ENCODE measurements at places on chromosomes 1 and 21. TPM values are rescaled to one million over a fixed set of nuclear protein-coding genes. Genes with fewer than 3 reads are reported as not detected.

OBSCN gene
- total RNA-seq, result 34.2 TPM

TMPRSS15 gene
- not detected for total RNA-seq

CTBS gene
- total RNA-seq, result 11.7 TPM

- no peak for DNase-seq
- H3K4me1 ChIP-seq, result peaks cover 31% of the 10 kb centered on the region
- peaks cover 9% of the 10 kb centered on the region for H3K36me3 ChIP-seq
- H3K4me3 ChIP-seq, result no peak overlapping the region
Observed at GRCh38 chr1:167706931-167707877, 14.6 kb upstream of the MPZL1 start.

DNA sequence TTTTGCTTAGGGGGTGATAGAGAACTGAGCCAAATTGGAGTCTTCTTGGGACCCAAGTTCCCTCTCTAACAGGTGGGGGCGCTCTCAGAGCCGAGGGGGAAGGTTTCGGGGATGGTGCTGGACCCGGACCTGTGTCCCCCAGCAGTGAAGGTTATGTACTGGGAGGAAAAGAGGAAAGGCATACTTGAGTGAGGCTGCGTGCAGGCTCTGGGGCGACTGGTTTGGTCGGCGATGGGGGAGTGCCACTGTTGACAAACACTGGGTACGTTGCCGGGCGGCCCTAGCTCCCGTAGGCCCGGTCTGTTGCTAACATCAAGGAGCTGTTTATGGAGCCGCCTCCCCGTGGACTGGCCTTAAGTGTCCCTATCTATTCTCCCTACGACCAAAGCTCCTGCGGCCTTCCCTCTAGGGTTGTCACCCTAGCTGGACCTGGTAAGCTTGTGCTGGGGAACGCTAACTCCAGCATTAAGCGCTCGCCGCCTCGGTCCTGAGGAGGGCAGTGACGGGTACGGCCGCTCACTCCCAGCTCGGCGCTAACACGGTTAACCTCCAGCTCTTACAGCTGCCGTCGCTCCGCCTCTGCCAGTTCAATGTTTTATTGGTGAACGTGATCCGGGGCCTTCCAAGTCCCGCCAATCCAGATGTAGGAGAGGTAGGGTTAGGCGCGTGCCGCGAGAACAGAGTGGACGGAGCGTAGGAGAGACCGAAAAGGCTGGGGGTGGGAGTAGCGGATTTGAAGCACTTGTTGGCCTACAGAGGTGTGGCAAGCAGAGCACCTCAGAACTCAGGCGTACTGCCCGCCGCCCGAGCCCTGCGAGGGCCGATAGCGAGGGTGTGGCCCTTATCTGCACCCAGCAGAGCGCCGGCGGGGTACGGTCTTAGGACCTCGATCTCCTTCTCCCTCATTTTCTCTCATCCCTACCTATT, at the start of gene PPOX:
Gene PPOX, plus strand, starts transcription at position 685 of the 927 bp plus-strand sequence. CDS start 422 bp downstream, outside the sequence.
- H3K27me3 ChIP-seq, result no peaks in the 10 kb centered on the region
- H3K36me3 ChIP-seq, result peaks cover 8% of the 10 kb centered on the region

DNA sequence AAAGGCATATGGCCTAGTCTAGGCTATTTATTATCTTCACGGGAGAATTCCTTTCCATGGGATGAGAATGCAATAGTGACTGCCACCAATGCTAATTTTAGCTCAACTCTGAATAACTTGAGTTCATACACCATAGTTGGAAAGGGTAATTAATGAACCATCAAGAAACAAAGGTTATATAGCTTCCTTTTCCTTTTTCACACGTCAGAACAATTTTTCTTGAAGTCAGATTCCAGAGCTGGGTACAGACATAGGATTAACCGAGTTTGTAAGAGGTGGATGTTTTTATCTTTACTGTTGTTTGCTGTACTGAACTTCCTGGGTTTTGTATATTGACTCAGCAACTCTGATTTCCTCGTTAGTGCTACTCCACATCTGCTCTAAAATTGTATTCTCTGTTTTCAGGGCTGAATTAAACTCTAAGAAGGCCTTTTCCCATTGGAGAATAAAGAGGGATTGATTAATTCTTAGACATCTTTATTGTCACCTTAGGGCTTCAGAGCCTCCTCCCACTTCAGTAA, 262.0 kb downstream of the NUF2 start:
- no peaks in the 10 kb centered on the region for H3K27me3 ChIP-seq
- no peak overlapping the region for H3K27ac ChIP-seq
- H3K36me3 ChIP-seq, result no peaks in the 10 kb centered on the region
- DNase-seq, result no peak
- H3K4me3 ChIP-seq, result no peak overlapping the region

DNA sequence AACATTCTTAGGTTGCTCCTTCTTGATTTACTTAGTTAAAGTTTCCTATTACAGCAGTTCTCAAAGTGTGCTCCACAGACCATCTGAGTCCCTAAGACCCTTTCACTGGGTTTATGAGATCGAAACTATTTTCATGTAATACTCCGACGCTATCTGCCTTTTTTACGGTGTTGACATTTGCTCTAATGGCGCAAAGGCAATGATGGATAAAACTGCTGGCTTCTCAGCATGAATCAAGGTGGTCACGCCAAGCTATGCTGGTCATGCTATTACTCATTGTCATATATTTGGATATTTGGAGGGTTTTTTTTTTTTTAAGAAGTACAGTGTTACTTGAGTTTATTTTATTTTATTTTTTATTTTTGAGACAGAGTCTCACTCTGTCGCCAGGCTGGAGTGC, 235.1 kb downstream of the KIF26B start:
- no peak for DNase-seq
- peaks cover 2% of the 10 kb centered on the region for H3K4me1 ChIP-seq
- H3K27me3 ChIP-seq, result peaks cover 18% of the 10 kb centered on the region
- H3K27ac ChIP-seq, result no peak overlapping the region
- H3K4me3 ChIP-seq, result no peak overlapping the region

GRCh38 chr1:15465674-15466073, 9.1 kb downstream of the CELA2A start:
- H3K27me3 ChIP-seq, result peaks cover 20% of the 10 kb centered on the region
- no peaks in the 10 kb centered on the region for H3K36me3 ChIP-seq
- H3K4me1 ChIP-seq, result no peaks in the 10 kb centered on the region
- no peak overlapping the region for H3K4me3 ChIP-seq
- no peak overlapping the region for H3K27ac ChIP-seq

- no peak for DNase-seq
- peaks cover 48% of the 10 kb centered on the region for H3K4me1 ChIP-seq
- H3K4me3 ChIP-seq, result no peak overlapping the region
- H3K27me3 ChIP-seq, result no peaks in the 10 kb centered on the region
Observed at GRCh38 chr1:90924982-90925381, 96.9 kb downstream of the ZNF644 start.

DNA sequence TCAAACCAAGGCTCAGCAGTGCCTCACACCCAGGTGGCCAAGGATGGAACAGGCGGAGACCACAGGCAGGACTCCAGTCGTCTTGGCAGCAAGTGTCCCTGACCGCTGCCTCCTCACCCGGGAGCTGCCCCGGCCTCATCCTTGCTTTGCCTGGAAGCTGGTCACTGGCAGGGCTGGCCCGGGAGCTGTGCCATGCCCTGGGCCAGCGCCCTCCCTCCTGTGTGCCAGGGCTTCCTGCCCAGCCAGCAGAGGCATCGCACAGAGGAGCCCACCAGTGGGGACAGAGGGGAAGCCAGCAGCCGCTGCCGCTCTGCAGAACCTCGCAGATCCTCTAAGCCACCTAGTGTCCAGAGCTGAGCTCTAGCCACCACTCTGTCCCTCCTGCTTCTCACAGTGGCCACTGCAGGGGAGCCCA, 7.8 kb downstream of the CASZ1 start:
- H3K36me3 ChIP-seq, result peaks cover 3% of the 10 kb centered on the region
- peaks cover 12% of the 10 kb centered on the region for H3K4me1 ChIP-seq
- H3K4me3 ChIP-seq, result no peak overlapping the region
- DNase-seq, result no peak
